OCI-LY7 (cell line): ENCODE measurements at places on chromosomes 6 and 20. TPM values are rescaled to one million over a fixed set of nuclear protein-coding genes. Genes with fewer than 3 reads are reported as not detected.

Gene SMOC2
- total RNA-seq: not detected in 2 replicates

Gene SLC13A3
- total RNA-seq: not detected in 2 replicates

Gene FAM162B
- not detected in 2 replicates for total RNA-seq

Gene FOXQ1
- not detected in 2 replicates for total RNA-seq

Gene TINAG
- not detected in 2 replicates for total RNA-seq

Gene COL12A1
- not detected in 2 replicates for total RNA-seq

Gene ELOVL4
- not detected in 2 replicates for total RNA-seq

Gene BPI
- not detected in 2 replicates for total RNA-seq

Gene GABRR1
- not detected in 2 replicates for total RNA-seq

Gene SUMO4
- total RNA-seq: 3.2 and 4.2 TPM in 2 replicates

Gene TLDC2
- not detected in 2 replicates for total RNA-seq

Gene PTK6
- 1.8 and 2.0 TPM in 2 replicates for total RNA-seq

Gene NKAIN2
- total RNA-seq: not detected in 2 replicates

Gene BPIFB6
- not detected in 2 replicates for total RNA-seq

Gene KIF13A
- total RNA-seq: 0.30 TPM in 1 of 2 replicates, not detected in the other

Gene RPS10
- 1,615 and 1,714 TPM in 2 replicates for total RNA-seq
